ENCODE measurements at places on chromosomes 5 and 9. TPM values are rescaled to one million over a fixed set of nuclear protein-coding genes. Genes with fewer than 3 reads are reported as not detected.

Gene OR2K2
- not detected for polyA plus RNA-seq

Gene TTC23L
- 4.9 TPM for polyA plus RNA-seq

Gene HRH2
- polyA plus RNA-seq, result 5.2 TPM

Gene SLC27A6
- 5.1 TPM for polyA plus RNA-seq

GRCh38 chr5:79241535-79241979 is 5.6 kb downstream of the JMY start:
- DNase-seq, result no peak

DNA sequence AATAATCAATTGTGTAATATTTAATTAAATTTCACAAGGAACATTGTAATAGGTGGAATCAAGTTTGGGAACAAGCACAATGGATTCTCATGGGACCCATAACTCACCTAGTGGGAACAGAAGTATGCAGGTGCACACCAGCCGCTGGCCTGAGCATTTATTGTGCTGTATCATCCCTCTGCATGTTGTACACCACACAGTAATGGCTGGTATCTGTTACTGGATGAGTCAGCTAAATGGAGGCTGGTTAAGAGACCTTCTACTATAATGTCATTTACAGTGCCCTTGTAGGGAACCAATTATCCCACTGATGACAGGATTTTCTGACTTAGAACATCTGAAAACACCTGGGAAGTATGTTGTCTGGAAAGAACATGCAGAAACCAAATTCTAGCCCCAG is 3.2 kb upstream of the MAP3K1 start:
- DNase-seq, result no peak

DNA sequence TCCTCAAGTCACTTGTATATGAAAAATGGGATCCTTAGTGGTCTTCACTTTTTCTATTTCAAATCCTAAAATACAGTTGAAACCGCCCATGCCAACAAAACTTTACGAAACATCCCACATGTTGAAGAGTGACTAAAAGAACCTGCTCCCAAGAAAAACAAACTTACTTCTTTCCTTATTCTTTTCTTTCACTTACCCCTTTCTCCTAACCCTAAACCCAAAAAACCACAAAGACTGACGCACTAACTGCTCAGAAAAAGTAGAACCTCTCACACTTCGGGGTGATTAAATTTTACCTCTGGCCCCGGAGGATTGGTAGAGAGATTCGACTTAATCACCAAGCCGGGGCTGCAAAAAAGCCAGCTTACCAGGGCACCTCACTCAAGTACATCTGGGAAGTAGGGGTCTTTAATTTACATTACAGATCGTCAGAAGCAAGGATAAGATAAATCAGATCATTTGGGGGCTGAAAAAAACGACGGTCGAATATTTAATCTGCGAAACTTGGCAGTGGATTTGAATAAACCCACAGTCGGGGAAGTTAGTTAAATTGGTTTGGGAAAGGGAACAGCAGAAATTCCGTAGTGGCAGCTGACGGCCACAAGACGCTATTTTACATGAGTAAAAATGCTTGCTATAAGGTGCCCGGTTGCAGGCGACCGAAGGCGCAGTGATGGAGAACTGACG is 1.3 kb downstream of the CDO1 start:
- no peak for DNase-seq

- no peak for DNase-seq
These were observed 6.4 kb upstream of the ST6GALNAC6 start for GRCh38 chr9:127905788-127906191.

DNA sequence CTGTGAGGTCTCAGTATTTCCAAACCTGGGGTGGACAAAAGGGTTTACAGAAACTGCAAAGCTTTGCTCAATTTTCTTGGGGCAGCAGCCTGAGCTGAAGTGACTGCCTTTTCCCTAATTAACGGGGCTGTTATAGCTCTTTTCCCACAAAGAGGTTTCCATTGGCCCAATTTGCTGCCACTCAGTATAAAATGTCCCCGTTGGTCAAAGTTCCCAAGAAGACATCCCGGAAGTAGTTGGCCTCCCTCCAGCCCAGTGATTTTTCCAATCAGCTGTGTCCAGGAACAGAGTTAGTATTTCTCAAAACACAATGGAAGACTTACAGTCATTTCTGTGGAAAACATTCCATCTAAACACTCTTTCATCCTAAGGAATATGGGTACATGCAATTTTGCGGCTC is 643.6 kb downstream of the ACTL7B start:
- DNase-seq, result no peak

- DNase-seq, result no peak
These were observed 1719.1 kb downstream of the MAT2B start for GRCh38 chr5:165224366-165225045.

DNA sequence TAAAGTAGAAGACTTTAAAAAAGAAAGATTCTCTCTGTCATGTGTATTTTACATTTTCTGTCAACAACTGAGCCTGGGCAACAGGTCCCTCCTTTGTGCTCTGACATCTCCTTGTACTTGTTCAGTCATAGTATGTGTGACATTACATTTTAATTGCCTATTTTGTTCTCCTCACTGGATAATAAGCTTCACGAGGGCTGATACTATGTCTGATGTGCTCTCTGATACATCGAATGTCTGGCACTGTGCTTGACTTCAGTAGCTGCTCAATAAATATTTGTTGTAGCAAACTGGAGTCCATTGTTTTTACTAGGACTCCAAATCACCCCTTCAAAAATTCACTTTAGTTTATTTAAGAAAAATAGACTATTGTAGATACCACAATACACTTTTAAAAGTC is 482.0 kb downstream of the RASEF start:
- no peak for DNase-seq

GRCh38 chr5:64952951-64953673 is 184.4 kb downstream of the CWC27 start:
- DNase-seq, result no peak

DNA sequence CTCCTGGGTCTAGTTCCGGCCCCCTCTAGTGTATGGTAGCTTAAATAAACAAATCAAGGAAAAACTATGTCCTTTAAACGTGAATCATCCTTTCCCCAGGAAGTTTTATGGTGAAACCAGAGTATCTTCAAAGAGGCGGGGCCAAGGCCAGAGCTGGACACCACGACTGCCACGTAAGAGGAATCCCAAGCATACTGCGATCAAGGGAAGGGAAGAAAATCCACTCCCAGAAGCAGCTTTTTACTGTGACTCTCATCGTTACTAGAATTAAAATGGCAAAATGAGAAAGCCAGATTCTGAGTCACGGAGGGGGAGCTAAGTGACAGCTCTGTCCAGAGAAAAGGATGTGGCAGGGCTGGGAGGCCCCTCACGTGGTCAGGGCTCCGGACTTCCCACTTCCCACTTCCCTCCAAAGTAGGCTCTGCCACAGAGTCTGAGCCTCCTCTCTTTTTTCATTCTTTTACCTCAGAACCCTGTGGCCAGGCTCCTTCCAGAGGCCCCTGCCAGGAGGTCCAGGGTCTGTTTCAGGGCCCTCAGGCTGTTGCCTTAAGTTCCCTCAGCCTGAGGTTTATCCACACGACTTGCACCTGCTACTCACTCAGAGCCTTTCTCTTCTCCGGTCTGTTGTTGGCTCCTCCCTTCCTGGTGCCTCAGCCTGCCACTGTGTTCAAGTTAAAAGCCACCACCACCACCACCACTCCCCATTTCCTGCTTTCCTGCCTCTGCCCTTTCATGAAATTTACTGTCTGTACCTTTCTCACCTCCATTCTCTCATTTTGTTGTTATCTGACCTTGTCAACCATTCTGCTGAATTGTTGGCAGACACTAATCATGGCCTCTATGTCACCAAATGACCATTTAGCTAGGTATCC is 1.4 kb upstream of the GLRX start:
- DNase-seq, result no peak

- DNase-seq, result no peak
These were observed 142.1 kb upstream of the GLRA1 start for GRCh38 chr5:152066784-152067183.

DNA sequence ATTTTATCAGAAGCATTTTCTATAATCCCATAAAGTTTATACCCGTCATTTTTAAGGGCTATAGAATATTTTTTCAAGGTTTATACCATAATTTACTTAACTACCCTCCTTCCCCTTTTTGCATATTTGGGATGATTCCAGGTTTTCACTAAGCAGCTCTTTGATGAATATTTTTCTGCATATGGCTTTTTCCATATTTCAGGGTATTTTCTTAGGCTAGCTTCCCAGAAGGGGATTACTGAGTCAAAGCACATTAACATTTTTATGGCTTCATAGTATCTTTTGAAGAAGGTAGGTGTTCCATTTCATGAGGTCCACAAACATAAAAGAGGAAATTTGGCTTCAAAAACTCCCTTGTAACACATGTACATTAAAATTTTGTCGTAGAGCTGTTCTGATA is 14.6 kb upstream of the COL15A1 start:
- DNase-seq, result no peak
